ENCODE measurements at places on chromosomes 7 and 10. TPM values are rescaled to one million over a fixed set of nuclear protein-coding genes. Genes with fewer than 3 reads are reported as not detected.

Gene VENTX
- total RNA-seq: not detected

Gene TAC1
- 0.68 TPM for total RNA-seq

Gene SKAP2
- 11.4 TPM for total RNA-seq

Gene ADCYAP1R1
- total RNA-seq: not detected

- no peak for DNase-seq
- no peak overlapping the region for H3K27ac ChIP-seq
- H3K36me3 ChIP-seq: no peaks in the 10 kb centered on the region
- H3K4me3 ChIP-seq: no peak overlapping the region
- H3K4me1 ChIP-seq: no peaks in the 10 kb centered on the region
- H3K27me3 ChIP-seq: peaks cover 3% of the 10 kb centered on the region
Measured at GRCh38 chr7:80137410-80137809, 2.8 kb downstream of the GNAI1 start.

GRCh38 chr10:62890395-62890794 is 74.2 kb upstream of the EGR2 start:
- no peaks in the 10 kb centered on the region for H3K4me1 ChIP-seq
- H3K27me3 ChIP-seq: no peaks in the 10 kb centered on the region
- H3K36me3 ChIP-seq: no peaks in the 10 kb centered on the region
- H3K4me3 ChIP-seq: no peak overlapping the region
- DNase-seq: no peak
- H3K27ac ChIP-seq: no peak overlapping the region

- H3K36me3 ChIP-seq: no peaks in the 10 kb centered on the region
- H3K4me1 ChIP-seq: no peaks in the 10 kb centered on the region
- no peaks in the 10 kb centered on the region for H3K27me3 ChIP-seq
- DNase-seq: no peak
Measured at GRCh38 chr7:38190011-38190410, 12.0 kb downstream of the STARD3NL start.

GRCh38 chr7:42522227-42522991 is 285.4 kb upstream of the GLI3 start:
- no peak overlapping the region for H3K27ac ChIP-seq
- H3K27me3 ChIP-seq: no peaks in the 10 kb centered on the region
- H3K4me3 ChIP-seq: no peak overlapping the region
- no peaks in the 10 kb centered on the region for H3K4me1 ChIP-seq
- DNase-seq: no peak

DNA sequence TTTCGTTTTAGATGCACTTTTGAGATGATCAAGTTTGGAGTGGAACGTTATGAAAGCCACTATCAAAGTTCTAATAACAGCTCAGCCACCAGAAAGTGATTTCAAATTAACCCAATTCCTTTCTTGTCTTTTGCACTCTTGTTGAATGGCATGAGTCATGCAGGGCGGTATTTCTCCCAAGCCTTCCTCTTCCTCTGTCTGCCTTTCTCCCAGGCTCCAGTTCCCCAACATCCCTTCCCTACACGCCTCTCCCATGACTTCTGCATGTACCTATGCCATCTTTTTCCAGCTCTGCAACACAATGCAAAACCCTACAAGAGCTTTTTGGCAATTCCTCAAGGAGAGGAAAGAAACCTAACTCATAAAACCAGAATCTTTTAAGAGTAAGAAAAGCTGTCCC is 21.8 kb upstream of the NPS start:
- no peaks in the 10 kb centered on the region for H3K36me3 ChIP-seq
- no peaks in the 10 kb centered on the region for H3K4me1 ChIP-seq
- no peak overlapping the region for H3K27ac ChIP-seq
- no peak overlapping the region for H3K4me3 ChIP-seq
- no peaks in the 10 kb centered on the region for H3K27me3 ChIP-seq
- no peak for DNase-seq

- no peak overlapping the region for H3K27ac ChIP-seq
- H3K36me3 ChIP-seq: no peaks in the 10 kb centered on the region
- no peak for DNase-seq
- H3K27me3 ChIP-seq: no peaks in the 10 kb centered on the region
- no peak overlapping the region for H3K4me3 ChIP-seq
Measured at GRCh38 chr7:1052031-1052818, 7.9 kb downstream of the GPR146 start.

GRCh38 chr7:121755818-121756552 is 117.0 kb upstream of the PTPRZ1 start:
- H3K27ac ChIP-seq: no peak overlapping the region
- no peaks in the 10 kb centered on the region for H3K4me1 ChIP-seq
- DNase-seq: no peak
- H3K27me3 ChIP-seq: no peaks in the 10 kb centered on the region
- H3K36me3 ChIP-seq: no peaks in the 10 kb centered on the region

GRCh38 chr10:115951242-115951641 is 321.8 kb downstream of the GFRA1 start:
- no peak for DNase-seq
- H3K4me3 ChIP-seq: no peak overlapping the region
- no peaks in the 10 kb centered on the region for H3K4me1 ChIP-seq

DNA sequence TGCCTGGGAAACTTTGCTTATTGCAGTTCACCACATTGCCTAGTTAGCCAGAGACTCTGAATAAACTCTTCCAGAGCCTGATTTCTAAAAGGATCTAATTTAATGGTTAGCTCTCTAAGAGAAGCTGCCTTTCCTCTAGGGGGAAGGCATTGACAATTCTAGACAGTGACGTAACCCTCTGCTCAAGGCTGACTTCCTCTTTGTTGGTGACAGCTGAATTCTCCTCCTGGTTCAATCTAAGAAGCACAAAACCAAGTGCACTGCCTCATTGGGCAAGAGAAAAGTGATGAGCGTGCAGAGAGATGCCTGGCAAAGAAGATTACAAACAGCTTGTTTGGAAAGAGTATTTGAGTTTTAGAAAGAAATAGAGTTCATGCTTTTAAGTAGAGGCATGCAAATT is 102.7 kb downstream of the MACC1 start:
- no peaks in the 10 kb centered on the region for H3K4me1 ChIP-seq
- no peaks in the 10 kb centered on the region for H3K27me3 ChIP-seq
- no peaks in the 10 kb centered on the region for H3K36me3 ChIP-seq
- DNase-seq: no peak
- H3K4me3 ChIP-seq: no peak overlapping the region
- H3K27ac ChIP-seq: no peak overlapping the region

DNA sequence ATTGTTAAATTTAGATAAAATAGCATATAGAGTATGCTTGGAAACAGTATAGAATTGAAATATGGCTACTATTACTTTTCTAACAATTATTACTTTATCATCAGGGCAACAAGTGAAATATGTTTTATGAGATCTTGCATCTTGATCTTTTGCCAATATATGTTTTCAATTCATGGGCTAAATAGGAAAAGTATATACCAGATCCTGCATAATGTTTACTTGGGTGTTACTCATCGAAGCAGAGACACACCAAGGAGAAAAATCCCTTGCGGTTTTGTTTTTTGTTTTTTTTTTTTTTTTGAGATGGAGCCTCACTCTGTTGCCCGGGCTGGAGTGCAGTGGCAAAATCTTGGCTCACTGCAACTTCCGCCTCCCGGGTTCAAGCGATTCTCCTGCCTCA is 541.4 kb downstream of the SUGCT start:
- H3K36me3 ChIP-seq: no peaks in the 10 kb centered on the region
- no peaks in the 10 kb centered on the region for H3K4me1 ChIP-seq
- H3K27ac ChIP-seq: no peak overlapping the region
- no peak for DNase-seq
- H3K27me3 ChIP-seq: no peaks in the 10 kb centered on the region

DNA sequence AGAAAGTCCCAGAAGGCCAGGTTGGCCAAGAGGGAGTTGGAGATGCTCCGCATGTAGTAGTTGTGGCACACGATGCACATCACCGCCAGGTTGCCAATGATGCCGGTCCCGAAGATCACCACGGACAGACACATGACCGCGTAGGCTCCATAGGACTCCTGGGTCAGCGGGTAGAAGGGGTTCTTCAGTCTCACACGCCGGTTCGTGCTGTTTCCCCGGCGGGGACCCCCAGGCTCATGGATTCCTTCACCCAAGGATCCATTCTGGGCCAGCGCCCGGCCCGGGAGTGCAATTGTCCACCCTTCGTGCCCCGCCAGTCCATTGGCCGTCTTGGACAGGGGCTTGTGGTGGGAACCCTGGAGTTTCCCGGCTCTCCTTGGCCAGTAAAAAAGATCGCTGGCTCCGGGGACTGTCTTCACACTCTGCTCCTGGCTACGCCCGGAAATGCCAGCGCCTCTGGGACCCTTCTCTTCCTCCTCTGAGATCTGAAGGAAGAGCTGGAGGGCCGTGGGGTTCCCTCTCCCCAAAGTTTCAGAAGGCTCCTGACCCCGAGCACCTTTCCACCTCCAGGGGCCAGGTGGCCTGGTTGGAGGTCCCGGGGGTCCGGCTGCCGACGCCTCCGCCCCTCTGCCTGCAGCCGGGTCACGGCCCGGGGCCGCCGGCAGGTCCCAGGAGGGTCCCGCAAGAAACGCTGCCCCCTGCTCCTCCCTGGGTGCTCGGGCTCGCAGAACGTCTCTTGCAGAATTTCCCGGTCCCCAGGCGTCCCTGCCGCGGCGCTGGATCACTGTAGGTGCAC is 1.3 kb downstream of the GPR37 start:
- no peak overlapping the region for H3K27ac ChIP-seq
- no peaks in the 10 kb centered on the region for H3K36me3 ChIP-seq
- no peak for DNase-seq
- H3K4me1 ChIP-seq: no peaks in the 10 kb centered on the region

- H3K36me3 ChIP-seq: no peaks in the 10 kb centered on the region
- no peak overlapping the region for H3K4me3 ChIP-seq
- H3K27ac ChIP-seq: no peak overlapping the region
- no peaks in the 10 kb centered on the region for H3K4me1 ChIP-seq
- no peak for DNase-seq
- no peaks in the 10 kb centered on the region for H3K27me3 ChIP-seq
Measured at GRCh38 chr10:52523696-52524095, 209.6 kb downstream of the DKK1 start.

DNA sequence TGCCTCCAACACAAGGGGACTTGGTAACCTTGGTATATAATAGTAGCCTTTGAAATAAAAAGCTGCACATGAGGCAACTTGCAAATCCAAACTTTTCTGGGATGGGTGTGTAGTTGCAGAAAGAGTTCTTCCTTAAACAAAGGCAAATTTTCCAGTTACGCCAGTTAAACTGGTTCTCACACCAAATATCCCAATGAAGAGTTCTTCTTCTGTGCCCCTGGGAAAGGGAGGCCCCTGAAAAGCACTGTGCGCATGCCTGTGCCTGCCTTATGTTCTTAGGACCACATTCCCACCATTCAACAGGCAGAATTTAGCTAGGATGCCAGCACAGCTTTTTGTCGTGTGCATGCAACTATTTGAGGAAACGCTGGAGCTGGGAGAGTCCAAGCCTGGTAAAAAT is 164.8 kb upstream of the SLC25A13 start:
- H3K27ac ChIP-seq: no peak overlapping the region
- no peaks in the 10 kb centered on the region for H3K27me3 ChIP-seq
- no peaks in the 10 kb centered on the region for H3K4me1 ChIP-seq
- DNase-seq: no peak

GRCh38 chr10:116300542-116300941 is 23.7 kb upstream of the CCDC172 start:
- H3K4me3 ChIP-seq: no peak overlapping the region
- H3K27me3 ChIP-seq: no peaks in the 10 kb centered on the region
- H3K27ac ChIP-seq: no peak overlapping the region
- no peaks in the 10 kb centered on the region for H3K36me3 ChIP-seq

All from CD8-positive, alpha-beta memory T cell (primary cell).